ENCODE measurements at places on chromosomes 2 and 18. TPM values are rescaled to one million over a fixed set of nuclear protein-coding genes. Genes with fewer than 3 reads are reported as not detected.

- H3K4me1 ChIP-seq: peaks cover 8% of the 10 kb centered on the region
- H3K4me3 ChIP-seq: no peak overlapping the region
- DNase-seq: no peak
- H3K27me3 ChIP-seq: no peaks in the 10 kb centered on the region
Measured at GRCh38 chr2:95388856-95389244, 13.7 kb upstream of the FAHD2A start.

DNA sequence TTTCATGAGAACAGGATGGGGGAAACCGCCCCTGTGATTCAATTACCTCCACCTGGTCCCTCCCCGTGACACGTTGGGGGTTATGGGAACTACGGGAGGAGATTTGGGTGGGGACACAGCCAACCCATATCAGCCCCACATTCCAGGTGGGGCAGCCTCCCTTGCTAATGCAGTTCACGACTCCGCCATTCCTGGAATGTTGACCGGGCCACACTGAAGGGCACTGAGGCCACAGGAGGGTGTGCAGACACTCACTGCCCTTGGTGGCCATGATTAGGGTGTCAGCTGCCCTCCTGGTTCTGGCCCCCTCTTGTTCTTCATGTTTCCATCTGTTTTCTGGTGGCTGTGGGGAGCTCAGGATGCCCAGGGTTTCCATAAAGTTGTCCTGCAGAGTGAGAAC is 176.3 kb downstream of the TWIST2 start:
- H3K4me3 ChIP-seq: no peak overlapping the region
- H3K27ac ChIP-seq: no peak overlapping the region
- H3K27me3 ChIP-seq: no peaks in the 10 kb centered on the region
- no peaks in the 10 kb centered on the region for H3K36me3 ChIP-seq
- no peak for DNase-seq

Gene DPYSL5
- 56.5 TPM for total RNA-seq

Gene CHST9
- total RNA-seq: 6.1 TPM

DNA sequence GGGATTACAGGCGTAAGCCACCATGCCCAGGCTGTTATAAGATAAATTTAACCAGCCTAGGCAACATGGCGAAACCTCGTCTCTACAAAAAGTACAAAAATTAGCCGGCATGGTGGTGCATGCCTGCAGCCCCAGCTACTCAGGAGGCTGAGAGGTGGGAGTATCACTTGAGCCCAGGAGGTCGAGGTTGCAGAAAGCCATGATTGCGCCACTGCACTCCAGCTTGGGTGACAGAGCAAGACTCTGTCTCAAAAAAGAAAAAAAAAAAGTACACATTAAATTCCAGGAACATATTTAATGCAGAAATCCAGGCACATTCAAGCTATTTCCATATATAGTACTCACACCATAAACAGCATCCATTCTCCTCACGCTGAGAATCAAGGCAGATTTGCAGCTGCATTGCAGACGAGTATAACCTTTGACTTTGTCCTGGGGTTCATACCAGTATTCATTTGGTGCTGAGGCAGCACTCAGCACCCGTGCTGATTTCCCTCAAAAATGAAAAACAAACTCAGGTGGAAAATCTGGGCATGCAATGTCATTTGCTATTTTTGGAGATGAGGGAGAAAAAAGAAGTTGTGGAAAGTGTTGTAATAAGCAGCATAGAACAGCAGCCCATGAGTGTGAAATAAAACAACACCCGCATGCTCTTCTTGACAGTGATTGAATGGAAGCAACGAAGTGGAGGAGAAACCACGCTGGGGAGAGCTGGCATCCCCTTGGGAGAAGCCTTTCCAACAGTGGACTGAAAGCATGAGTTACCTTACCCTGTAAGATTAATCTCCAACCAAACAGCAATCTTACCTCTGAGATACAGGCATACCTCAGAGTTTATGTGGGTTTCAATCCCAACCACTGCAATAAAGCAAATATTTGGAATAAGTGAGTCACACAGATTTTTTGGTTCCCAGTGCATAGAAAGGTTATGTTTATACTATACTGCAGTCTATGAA is 46.8 kb upstream of the ANXA4 start:
- no peaks in the 10 kb centered on the region for H3K27me3 ChIP-seq
- no peak overlapping the region for H3K4me3 ChIP-seq
- DNase-seq: no peak
- H3K36me3 ChIP-seq: no peaks in the 10 kb centered on the region
- H3K27ac ChIP-seq: no peak overlapping the region

DNA sequence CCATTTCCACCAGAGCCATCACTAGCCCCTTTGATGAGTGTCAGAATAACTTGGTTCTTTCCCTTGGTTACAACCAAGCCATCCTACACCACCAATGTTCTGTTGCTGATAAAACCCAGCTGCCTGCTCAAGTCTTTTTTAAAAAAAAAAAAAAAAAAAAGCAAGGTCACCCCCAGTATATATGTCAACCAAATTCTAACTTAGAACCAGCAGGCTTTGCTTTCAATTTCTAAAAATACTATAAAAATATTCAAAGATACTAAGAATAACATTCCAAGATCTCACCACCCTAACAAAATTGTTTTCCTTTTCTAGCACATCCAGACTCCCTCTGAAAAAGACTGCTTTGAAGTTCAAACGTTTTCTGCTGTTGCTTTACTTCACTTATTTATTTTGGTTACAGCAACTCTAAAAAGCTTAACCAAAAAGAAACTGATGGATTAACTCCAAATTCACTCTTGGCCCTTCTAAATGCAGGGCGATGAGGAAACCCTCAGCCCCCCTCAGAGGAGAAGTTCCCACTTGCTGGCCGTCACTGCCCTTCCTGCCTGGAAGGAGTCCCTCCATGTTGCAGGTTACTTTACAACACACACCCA is 10.9 kb downstream of the UXS1 start:
- H3K27ac ChIP-seq: peak overlapping the region; percentile 59
- no peaks in the 10 kb centered on the region for H3K36me3 ChIP-seq
- no peaks in the 10 kb centered on the region for H3K27me3 ChIP-seq
- H3K4me1 ChIP-seq: peaks cover 18% of the 10 kb centered on the region
- no peak overlapping the region for H3K4me3 ChIP-seq

- H3K27ac ChIP-seq: no peak overlapping the region
- H3K4me1 ChIP-seq: no peaks in the 10 kb centered on the region
- H3K4me3 ChIP-seq: no peak overlapping the region
- DNase-seq: no peak
- no peaks in the 10 kb centered on the region for H3K27me3 ChIP-seq
Measured at GRCh38 chr2:164597983-164598382, 23.3 kb downstream of the GRB14 start.

DNA sequence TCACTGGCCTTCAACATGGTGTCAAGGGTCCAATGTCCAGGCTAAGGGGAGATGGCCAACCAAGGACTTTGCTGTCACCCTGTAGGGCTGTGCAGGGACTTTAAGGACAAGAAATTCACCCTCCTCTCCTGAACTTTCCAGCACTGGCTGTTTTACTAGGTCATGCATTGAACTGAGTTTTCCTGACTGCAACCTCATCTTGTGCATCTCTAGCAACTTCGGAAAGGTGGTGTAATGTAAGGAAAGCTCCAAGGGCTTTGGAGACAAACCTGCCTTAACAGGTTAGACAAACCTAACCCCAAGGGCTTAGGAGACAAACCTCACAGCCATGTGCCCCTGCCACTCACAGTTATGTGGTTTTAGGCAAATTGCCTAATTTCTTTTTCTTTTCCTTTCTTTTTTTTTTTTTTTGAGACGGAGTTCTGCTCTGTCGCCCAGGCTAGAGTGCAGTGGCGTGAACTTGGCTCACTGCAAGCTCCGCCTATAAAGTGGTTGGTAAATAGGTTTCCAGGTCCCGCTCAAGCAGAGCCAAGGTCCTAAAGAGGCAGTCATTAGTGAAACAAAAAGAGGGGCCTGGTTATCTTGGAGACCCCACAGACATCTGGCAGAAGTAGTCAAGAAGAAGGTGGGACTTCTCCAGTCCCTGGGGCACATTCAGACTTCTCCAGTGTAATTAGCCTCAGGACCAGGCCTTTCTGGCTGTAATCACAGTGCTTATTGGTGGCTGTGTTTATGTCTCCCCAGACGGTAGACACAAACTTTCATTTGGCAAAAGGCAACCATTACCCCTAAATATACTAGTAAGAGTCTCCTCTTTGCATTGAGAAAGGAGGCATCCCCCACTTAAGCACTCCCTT is 37.6 kb upstream of the PMAIP1 start:
- no peaks in the 10 kb centered on the region for H3K27me3 ChIP-seq
- H3K4me1 ChIP-seq: no peaks in the 10 kb centered on the region
- no peaks in the 10 kb centered on the region for H3K36me3 ChIP-seq
- no peak for DNase-seq
- no peak overlapping the region for H3K27ac ChIP-seq
- no peak overlapping the region for H3K4me3 ChIP-seq

DNA sequence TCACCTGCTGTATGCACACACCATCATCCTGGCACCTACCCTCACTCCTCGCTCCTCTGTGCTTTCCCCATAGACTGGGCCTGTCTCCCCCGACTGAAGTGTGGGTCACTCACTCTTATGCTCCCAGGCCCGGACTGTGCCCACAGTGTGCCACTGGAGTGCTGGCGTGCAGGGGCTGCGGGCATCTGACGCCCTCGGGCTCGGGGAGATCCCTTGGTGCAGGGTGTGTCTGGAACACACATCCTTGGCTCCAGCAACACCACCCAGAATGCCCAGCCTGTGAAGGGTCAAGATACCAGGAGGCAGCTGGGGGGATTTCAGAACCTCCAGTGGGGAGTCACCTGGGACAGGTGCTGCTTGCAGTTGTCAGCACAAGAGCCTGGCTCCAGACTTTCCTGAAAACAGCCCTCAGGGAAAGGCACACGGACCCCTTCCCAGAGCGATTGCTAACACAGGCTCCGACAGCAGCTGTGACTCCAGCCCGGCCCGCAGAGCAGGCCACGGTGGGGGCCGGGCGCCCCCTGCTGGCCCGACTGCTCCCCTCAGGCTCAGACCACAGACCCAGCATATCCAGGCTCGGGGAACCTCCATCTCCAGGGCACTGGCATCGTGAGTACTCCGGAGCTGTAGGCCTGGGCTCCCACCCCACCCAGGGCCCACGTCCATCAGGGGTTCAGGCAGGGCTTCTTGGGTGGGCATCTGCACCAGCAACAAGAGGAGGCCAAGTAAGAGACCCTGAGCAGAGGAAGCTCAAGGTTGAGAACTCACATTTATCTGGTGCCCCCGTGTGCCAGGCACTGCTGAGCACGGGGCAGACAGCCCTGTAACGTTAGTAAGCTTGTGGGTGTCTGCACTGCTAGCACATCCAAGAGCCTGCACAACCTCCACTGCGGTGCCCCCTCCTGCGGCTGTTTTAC is 8.6 kb downstream of the HS1BP3 start:
- no peaks in the 10 kb centered on the region for H3K27me3 ChIP-seq
- H3K4me3 ChIP-seq: no peak overlapping the region
- H3K27ac ChIP-seq: no peak overlapping the region
- peaks cover 89% of the 10 kb centered on the region for H3K36me3 ChIP-seq
- no peak for DNase-seq
- H3K4me1 ChIP-seq: peaks cover 25% of the 10 kb centered on the region

DNA sequence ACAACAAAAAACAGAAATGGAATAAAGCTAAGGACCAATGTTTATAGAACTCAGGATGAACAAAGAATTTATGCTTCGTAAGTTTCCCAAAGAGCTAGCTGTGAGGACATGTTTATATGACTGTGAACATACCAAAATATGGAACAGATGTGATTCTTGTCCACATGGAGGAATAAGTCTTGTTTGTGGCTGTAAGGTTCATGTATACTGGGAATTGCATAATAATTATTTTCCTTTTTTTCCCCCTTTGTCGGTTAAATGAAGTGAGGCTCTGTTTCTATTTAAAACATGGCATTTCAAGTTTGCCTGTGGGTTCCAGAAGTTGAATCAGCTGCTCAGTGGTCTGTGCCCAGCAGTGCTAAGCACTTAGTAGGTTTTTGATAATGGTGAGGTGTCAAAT is 108.1 kb downstream of the FHOD3 start:
- no peaks in the 10 kb centered on the region for H3K27me3 ChIP-seq
- H3K4me1 ChIP-seq: no peaks in the 10 kb centered on the region
- no peak overlapping the region for H3K27ac ChIP-seq
- no peaks in the 10 kb centered on the region for H3K36me3 ChIP-seq
- no peak overlapping the region for H3K4me3 ChIP-seq

Gene CCDC68
- total RNA-seq: 38.6 TPM

- H3K4me3 ChIP-seq: no peak overlapping the region
- peaks cover 2% of the 10 kb centered on the region for H3K4me1 ChIP-seq
- H3K36me3 ChIP-seq: no peaks in the 10 kb centered on the region
- no peak overlapping the region for H3K27ac ChIP-seq
Measured at GRCh38 chr2:28439763-28440162, 47.1 kb downstream of the FOSL2 start.

DNA sequence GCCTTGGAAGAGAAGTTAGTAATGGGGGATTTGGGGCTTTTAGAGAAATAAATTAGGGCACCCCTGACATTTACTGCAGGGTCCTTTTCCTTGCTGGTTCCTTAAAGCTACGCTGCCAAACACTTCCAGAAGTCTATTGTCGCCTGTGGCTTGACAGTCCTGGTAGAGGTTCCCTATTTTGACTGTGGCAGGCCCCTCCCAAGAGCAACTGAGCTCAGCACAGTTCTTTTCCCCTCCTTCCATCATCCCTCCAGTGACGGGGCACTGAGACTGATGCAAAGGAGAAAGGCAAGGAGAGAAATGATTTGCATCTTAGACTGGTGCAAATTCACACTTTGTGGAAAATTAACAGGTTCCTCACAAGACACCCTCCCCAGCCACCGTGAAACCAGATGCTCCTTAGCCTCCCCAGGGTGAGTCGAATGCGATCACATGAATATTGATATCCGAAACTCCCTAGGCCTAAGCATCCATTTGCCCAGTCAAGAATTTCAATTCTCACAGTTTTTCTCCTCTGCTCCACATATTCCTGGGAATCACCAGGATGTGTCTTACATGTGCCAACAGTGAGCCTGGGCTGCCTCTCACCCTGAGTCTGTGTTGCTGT is 45.4 kb downstream of the RABL2A start:
- no peaks in the 10 kb centered on the region for H3K36me3 ChIP-seq
- no peak for DNase-seq
- H3K27ac ChIP-seq: no peak overlapping the region
- H3K27me3 ChIP-seq: no peaks in the 10 kb centered on the region

Gene ITGB6
- total RNA-seq: 1.4 TPM

Gene CFC1
- 4.5 TPM for total RNA-seq

Measured in spinal cord (tissue), 10 donors.